ENCODE measurements at places on chromosomes 4 and X.

GRCh38 chr4:81164126-81164525 lies 50.9 kb downstream of the PRKG2 start:
- DNase-seq = no peak

DNA sequence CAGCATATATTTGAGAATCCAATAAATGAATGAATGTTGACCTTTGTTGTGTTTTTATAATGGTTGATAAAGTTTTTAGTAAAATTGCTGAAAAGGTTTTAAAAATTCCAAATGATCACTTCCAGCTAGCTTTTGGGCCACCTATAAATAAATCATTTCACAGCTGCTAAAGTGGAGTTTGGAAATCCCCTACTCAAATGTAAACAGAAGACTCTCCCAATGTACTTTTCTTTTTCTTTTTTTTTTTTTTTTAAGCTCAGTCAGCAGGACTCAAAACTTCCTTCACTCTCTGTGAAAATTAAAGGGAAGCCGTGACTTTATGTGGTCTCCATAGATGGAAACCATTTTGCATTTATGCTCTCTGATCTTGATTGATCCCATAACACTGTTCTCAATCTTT lies 45.2 kb downstream of the CXCL13 start:
- DNase-seq = no peak

DNA sequence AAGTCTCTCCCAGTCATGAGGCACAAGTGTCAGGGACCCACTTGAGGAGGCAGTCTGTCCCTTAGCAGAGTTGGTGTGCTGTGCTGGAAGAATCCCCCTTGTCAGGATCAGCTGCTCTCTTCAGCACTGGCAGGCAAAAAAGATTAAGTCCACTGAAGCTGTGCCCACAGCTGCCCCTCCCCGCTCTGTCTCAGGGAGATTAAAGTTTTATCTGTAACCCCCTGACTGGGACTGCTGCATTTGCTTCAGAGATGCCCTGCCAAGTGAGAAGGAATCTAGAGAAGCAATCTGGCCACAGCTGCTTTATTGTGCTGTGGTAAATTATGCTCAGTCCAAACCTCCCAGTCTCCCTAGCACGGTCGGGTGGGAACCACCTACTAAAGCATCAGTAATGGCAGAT lies 37.4 kb upstream of the HEPH start:
- DNase-seq = no peak

DNA sequence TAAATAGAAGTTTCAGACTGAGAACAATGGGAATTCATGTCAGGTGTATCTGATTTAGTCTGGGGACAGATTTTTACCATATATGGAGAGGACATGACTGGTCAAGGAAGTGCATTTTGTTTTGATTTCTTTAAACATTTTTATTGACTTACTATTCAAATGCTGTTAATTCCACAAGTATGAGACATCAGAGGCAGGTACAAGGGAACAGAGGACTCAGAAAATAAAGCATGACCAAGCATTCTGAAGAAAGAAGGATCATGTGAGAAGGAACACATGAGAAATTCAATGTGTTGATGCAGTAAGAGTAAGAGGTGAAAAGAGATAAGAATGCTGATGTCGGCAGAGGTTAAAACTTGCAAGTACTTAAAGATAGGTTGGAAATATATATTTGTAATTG lies 1452.6 kb downstream of the PCDH7 start:
- no peak for DNase-seq

GRCh38 chr4:175772170-175772705 lies 39.8 kb downstream of the GPM6A start:
- DNase-seq = no peak

GRCh38 chrX:72126539-72127140 lies 5.1 kb downstream of the RTL5 start:
- DNase-seq = peak; percentile 29

GRCh38 chr4:172169871-172170270 lies 356.7 kb downstream of the GALNTL6 start:
- no peak for DNase-seq

DNA sequence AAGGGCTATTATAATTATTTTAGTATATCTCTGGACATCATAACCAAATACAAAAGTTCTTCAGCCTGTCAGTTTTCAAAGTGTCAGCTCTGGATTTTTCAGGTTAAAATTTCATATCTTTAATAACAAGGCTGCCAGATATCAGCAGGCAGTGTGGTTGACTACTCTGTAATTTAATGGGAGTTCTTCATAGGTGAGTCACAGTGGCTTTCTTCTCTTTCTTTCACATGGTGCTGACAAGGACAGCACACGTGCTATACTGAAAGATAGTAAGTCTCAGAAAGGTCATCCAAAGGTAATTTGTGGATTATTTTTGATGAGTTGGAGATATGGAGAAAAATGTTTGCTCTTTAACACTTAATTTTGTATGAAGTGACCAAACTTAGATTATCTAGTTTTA lies 43.2 kb downstream of the GALNT7 start:
- DNase-seq = no peak

GRCh38 chr4:132982151-132982550 lies 166.9 kb upstream of the PCDH10 start:
- DNase-seq = no peak

GRCh38 chr4:114599903-114600552 lies 1.4 kb downstream of the UGT8 start:
- no peak for DNase-seq

GRCh38 chr4:165967486-165967885 lies 94.4 kb downstream of the TLL1 start:
- no peak for DNase-seq

DNA sequence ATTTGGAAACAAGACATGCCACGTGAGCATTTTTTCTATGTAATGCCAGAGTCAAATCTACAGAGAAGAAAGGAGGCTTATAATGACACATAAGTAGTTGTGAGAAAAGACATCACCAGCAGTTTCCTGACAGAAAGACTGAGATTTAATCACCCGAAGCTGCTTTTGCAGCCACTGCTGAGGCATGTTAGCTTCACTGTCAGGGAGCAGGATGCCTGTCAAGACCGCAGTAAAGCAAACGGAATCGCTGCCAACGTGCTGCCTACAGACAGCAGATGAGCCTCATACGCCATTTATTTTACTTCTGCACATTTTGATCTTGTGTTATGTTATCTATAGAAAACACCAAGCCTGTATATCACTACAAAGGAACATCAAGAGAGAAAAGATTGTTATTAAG lies 68.7 kb upstream of the NDST3 start:
- no peak for DNase-seq

DNA sequence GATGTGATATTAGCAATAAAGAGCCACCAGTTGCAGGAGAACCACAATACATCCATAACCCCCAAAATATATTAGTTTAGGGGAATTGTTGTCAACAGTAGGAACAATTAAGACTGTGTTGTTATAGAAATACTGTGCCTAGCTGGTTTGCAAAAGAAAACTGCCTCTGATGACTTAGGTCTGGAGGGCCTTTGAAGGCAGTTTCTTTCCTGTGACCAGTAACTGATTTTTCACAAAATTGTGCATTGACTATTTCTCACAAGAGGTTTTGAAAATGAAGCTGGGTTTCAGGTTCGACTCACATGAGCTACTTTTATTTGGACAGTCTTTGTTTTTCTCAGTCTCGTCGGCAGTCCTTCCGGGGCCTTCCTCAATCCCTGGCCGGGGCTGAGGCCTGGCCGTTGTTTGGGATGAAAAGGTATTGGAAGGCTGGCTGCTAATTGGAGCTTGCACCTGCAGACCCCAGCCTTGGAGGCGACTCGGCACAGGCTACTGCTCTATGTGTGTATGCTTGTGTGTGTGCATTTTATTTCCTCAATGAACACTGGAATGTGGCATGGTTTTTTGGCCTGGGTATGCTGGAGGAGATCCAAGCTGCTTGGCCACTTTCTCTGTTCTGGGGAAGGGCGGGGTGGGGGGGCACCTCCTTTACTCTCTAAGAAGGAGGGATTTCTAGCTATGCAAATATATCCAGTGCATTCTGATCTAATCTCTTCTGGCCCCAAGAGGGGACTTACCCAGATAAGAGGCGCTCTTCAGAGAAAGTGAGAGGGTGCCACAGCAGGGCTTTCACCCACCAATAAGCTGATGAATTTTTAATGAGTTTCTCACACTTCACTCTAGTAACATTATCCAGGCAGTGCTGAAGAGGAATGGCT lies 49.5 kb upstream of the LNX1 start:
- DNase-seq = peak; percentile 54

Measured in NCI-H1930 (cell line).